ENCODE measurements at places on chromosomes 6 and 20.

GRCh38 chr6:150078788-150079187, 9.9 kb upstream of the ULBP3 start:
- DNase-seq = no peak

DNA sequence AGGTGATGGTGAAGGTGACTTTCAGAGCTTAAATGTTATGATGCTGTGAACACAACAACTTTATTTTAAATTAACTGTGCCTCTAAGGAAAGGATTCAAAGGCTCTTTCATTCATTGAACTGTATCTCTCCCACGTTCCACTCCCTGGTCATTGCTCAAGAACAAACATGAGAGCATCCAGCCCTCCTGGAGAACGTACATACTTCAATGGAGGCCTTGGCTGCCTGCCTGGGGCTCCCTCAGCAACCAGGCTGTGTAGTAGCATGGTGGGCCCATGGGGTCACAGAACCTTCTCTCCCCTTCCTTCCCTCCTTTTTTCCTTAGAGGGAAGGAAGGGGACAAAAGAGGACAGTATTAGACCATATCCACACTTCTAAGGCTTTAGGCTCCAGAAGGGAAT, 234.3 kb downstream of the CDC5L start:
- DNase-seq = no peak

- DNase-seq = no peak
Observed at GRCh38 chr6:162068340-162068739, 659.2 kb downstream of the PRKN start.

GRCh38 chr20:9523636-9524035, 9.2 kb downstream of the LAMP5 start:
- no peak for DNase-seq

DNA sequence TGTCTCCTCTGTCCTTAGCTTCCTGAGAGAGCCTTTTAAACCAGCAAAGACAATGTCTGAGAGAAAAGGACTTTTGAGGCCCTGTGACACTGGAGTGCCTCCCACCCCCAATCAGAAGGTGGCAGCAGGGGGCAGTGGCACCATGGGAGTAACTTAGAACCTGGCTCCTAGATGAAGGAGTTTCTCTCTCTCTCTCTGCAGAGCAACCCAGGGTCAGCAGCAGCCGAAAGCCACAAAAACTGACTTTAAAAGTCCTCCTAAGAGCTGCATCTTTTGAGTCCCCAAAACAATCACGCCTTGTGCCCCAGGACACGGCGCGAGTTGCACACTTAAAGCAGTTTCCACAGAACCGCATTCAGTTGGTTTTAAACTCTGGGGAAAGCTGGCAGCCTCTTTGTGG, 5.3 kb upstream of the TCP11 start:
- DNase-seq = no peak

DNA sequence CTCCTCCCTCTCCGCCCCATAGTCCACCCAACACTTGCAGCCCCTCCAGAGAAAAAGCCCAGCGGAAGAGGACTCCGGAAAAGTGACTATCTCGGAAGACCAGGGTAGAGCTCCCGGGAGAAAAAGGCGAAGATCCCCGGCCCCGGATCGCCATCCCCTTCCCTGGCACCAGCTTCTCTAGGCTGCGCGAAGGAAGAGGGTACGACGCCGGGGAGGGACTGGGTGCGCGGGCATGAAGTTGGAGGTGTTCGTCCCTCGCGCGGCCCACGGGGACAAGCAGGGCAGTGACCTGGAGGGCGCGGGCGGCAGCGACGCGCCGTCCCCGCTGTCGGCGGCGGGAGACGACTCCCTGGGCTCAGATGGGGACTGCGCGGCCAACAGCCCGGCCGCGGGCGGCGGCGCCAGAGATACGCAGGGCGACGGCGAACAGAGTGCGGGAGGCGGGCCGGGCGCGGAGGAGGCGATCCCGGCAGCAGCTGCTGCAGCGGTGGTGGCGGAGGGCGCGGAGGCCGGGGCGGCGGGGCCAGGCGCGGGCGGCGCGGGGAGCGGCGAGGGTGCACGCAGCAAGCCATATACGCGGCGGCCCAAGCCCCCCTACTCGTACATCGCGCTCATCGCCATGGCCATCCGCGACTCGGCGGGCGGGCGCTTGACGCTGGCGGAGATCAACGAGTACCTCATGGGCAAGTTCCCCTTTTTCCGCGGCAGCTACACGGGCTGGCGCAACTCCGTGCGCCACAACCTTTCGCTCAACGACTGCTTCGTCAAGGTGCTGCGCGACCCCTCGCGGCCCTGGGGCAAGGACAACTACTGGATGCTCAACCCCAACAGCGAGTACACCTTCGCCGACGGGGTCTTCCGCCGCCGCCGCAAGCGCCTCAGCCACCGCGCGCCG, 822 bp downstream of the FOXQ1 start:
- DNase-seq = no peak

GRCh38 chr20:10659651-10660601, 13.9 kb downstream of the JAG1 start:
- DNase-seq = no peak

DNA sequence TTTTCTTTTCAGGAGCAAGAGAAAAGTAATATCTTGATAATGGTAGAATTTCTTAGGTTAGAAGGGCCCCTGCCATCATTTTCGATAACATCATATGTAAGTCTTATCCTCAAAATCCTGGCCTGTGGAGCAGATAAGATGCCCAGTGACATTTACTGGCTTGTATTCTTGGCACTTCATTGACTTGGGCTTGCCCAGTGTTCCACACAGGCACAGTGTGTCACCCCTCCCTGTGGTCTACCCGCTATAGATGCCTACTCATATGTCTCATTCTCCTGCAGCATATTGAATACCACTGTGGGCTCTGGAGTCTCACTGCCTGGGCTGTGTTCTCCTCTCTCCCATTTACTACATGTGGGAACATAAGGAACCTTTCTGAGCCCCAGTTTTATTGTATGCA, 105.0 kb downstream of the GRM1 start:
- no peak for DNase-seq

DNA sequence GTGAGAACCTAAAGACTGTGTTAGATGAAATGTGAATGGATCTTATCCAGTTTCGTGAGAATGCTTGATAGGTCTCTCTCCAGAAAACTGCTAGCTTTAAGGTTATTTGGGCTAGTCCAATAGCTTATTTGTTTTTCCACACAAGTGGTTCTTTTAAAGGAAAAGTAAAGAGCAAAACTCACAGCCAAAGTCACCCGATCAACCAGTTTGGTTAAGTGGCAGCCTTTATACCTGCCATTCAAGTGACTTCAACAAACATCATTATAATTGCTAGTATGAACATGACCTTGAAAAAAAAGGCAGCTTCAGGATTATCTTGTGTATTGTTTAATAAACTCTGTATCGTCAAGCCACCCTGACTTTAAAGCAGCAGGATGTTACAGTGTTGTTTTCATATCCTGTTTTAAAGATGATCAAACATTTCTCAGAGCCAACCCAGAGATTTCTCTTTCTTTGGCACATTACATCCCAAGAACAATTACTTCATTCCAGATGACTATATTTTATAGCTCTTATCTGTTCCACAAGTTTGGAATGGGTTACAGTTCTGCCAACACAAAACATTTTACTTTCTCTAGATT, 253.4 kb downstream of the EPHA7 start:
- no peak for DNase-seq

- no peak for DNase-seq
Observed at GRCh38 chr6:89350281-89350966, 2.1 kb downstream of the UBE2J1 start.

GRCh38 chr6:6826961-6827360, 238.4 kb downstream of the LY86 start:
- DNase-seq = no peak

- DNase-seq = no peak
Observed at GRCh38 chr6:29992807-29993206, 50.5 kb downstream of the HLA-A start.

DNA sequence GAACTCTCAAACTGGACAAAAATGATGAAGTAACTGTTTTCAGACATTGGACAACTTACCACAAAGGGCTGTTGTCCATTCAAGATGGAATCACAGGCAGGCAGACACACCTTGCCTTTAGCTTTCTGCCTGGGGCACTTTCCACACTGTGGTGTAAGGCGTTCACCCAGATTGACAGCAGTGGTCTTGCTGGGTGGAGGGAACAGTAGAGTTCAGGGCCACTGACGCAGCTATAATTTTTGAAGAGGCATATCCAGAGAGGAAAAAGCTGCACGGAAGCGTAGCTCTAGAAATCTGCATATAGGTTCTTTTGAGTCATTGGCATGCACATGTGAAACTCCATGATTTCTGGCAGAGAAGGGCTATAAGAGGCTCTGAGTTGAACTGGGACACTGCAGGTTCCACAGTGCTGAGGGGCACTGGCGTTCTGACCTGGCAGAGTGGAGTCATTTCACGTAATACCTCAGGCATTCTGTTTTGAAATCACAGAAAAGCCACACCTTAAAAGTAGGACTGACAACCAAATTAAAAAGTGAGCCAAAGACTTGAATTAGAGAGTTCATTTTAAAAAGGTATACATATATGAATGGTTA, 105.0 kb upstream of the EDN1 start:
- no peak for DNase-seq

DNA sequence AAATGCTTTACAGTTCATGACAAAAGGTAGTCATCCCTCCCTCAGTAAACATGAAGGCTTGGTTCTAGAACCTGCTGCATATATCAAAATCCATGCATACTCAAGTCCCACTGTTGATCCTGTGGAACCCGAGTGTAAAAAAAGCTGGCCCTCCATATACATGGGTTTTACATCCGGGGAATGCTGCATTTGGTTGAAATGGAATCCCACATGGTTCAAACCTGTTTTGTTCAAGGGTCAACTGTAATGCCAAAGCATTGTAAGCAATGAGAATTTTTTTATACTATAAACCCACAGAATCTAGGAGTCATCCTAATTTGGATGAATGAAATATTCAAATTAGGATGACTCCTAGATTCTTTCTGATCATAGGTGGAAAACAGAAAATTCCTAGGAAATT, 5.9 kb upstream of the HDAC2 start:
- no peak for DNase-seq

GRCh38 chr20:48211847-48212246, 426.6 kb upstream of the SULF2 start:
- no peak for DNase-seq

DNA sequence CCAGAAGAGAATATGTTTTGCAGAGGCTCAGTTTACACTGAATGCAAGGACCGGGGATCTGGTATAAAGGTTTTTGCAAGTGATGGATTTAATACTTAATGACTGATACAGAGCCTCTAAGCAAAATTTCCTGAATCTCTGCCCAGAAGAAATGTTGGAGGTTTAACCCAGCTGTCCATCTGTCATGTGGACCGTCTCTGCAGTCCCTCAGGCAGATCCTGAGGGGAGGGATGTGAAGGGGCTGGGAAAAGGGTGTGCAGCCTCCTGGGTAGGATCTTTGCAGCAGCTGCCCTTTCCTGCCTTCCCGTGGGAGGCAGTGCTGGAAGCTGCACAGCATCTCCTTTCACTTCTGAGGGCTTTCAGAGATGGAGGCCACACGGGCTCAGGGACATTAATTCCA, 207.0 kb downstream of the SLC24A3 start:
- DNase-seq = no peak

DNA sequence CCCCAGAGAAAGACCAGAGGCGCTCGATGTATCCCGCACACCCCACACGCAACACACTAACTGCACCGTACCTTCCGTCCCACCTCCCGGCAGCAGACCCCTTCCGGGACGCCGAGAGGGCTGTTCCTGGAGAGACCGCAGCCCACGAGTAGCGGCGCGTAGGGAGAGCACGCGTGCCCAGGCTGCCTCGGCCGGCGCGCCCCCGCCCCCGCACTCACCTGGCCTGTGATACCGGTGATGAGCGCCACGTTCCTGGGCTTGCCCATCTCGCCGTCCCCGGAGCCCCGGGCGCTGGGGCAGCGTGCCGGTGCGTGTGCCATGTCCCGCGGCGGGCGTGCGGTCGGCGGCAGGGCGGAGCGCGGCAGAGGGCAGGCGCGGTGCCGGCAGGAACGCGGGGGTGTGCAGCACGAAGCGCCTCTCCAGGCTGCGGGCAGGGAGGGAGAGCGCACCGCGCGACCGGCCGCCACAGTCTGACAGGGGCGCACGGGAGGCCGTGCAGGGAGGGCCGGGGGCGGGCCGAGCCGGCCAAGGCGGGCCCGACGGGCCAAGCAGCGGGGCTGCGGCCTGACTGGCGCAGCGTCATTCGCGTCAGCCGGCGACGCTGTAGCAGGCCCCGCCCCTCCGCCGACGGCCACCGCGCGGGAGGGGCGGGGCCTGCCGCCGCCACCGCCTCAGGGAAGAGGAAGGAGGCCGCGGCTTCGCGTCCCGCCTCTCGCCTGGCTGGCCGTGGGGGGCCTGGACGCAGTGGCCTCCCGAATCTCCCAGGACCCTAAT, at the start of gene GMDS:
Gene GMDS, minus strand, starts transcription at position 503 of the 774 bp plus-strand sequence.
- DNase-seq = no peak

- no peak for DNase-seq
Observed at GRCh38 chr20:58613061-58613854, 37.8 kb upstream of the STX16 start.

- no peak for DNase-seq
Observed at GRCh38 chr6:111686932-111687266, 81.2 kb upstream of the TRAF3IP2 start.

DNA sequence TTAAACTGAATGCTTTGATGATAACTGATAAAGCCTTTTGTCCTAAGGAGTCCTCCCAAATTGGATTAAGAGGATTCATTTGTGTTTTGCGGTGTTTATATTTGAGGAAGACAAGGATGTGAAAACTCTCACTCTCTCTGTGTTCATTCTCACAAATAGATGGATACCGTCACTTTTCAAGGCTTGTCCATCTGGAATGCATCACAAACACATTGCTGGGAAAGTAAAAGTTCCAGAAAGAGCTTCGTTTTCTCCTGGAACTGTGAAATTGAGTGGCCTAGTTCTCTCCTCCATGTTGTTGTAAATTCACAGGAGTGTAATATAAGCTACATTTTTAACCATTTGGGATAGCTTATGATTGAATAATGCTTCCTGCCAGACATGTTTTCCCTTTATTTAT, 581.6 kb upstream of the FLRT3 start:
- DNase-seq = no peak

DNA sequence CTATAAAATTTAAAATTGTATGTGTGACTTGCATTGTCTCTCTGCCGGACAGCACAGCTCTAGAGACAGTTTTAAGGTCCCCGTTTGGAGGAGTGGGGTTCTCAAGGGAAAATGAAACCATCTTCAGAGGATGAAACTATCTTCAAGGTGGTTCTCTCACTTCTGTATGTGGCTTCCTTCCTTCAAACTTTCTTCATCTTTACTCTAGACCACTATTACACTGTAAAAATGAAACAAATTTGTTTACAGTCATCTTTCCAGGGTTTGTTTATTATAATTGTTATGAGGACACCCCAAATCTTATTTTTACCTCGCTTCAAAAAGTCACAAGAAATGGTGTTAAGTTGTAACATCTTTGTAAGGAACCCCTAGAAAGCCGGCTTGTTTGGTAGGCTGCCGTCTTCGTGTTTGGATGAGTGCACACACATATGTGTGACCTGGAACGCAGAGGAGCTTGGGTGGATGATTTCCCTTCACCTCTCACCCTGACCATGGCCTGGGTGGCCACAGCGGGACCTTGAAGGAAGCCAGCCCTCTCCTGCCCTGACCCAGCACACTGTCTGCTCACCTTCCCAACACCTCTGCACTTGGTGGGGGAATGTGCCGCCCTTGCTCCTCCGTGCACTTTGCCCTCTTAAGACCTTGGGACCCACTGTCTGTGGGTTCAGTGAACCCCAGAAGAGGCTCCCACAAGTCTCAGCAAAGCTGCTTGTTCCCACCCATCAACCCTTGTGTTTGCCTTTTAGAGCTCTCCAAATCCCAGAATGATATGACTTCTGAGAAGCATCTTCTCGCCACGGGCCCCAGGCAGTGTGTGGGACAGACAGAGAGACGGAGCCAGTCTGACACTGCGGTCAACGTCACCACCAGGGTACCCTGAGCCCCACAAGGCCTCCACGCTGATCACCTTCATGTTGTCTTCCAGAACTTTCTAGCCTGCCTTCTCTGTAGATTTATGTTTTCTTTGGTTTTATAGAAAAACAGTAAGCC, 67.8 kb downstream of the SYTL3 start:
- DNase-seq = no peak
